ENCODE measurements at places on chromosomes 2 and 18.

DNA sequence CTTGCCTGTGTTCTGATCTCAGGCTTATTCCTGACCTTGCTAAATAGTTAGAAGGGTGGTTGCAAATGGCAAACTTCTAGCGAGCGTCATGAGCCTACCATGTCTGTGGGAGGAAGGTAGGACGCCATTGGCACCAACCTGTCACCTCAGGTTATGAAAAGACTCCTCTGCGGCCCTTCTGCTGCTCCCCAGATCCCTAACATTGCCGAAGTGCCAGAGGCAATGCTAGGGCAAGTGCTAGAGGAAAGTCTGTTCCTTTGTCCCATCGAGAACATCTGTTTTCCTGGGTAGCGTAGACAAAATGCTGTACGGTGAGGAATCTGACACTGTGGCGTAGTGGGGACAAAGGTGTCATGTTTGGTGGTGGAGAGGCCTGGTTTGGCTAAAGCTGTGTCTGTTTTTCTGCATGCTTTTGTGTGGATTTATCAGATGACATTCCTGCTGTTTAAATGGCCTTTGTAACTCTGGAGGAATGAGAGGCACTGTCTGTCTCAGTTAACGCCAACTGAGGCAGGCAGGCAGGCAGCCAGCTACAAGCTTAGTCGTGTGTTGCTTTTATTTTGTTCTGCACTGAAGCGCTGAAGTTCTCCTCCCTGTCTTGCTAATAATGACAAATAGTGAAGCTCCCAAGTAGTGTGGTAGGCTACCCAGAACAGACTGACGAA, 94.1 kb downstream of the PRPF40A start:
- DNase-seq: no peak

- DNase-seq: no peak
These were observed 66.5 kb downstream of the RIT2 start for GRCh38 chr18:43049021-43049420.

GRCh38 chr18:78984941-78985784, 5.5 kb downstream of the SALL3 start:
- no peak for DNase-seq

DNA sequence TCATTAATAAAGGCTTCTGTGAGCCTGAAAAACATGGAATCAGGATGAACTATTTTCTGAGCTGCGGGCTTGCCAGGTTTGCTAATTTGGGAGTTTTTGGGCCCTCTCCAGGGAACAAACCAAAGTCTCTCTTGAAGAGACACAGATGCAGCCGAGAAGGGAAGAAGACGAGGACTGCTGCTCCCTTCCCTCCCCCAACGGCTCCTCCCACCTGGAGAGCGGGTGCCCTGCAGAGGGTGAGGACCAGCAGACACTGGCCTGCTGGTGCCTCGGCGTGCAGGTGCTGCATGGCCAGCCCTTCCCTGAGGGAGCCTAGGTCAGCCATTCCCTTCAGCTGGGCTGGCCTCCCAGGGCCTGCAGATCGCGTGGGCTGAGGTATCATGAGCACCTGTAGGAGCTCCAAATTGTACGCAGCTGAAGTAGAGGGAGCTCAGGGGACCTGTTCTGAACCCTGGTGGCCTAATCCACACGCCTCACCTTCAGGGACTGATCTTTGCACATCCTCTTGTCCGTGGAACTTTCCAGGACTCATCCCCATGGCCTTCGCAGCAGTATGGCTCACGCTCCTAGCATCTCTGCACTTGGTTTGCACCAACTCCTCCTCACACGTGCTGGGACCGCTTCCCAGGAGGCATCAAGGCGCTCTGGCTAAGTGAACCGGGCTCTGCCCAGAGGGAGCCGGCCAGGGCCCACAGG, 19.5 kb downstream of the EMX1 start:
- no peak for DNase-seq

DNA sequence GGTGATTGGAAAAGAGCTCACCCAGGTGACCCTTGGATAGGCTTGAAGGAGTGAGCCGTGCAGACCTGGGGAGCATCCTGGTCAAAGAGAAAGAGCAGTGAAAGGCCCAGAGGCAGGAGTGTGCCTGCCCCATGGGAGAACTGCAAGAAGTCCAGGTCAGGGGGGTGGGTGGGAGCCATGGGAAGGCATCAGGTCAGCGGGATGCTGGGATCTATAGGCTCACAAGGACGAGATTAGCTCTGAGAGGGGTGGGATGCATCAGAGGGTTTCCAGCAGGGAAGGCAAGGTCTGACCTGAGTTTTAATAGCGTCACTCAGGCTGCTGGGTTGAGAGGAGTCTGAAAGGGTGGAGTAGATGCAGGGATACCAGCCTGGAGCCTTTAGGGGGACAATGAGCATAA, 158.6 kb downstream of the SMAD7 start:
- no peak for DNase-seq

All from left kidney (tissue), 8 donors.